Fibroblast of skin of left quadriceps (primary cell): ENCODE measurements at places on chromosomes 2 and 18.

GRCh38 chr2:117755768-117756167, 58.7 kb upstream of the DDX18 start:
- DNase-seq, result no peak

DNA sequence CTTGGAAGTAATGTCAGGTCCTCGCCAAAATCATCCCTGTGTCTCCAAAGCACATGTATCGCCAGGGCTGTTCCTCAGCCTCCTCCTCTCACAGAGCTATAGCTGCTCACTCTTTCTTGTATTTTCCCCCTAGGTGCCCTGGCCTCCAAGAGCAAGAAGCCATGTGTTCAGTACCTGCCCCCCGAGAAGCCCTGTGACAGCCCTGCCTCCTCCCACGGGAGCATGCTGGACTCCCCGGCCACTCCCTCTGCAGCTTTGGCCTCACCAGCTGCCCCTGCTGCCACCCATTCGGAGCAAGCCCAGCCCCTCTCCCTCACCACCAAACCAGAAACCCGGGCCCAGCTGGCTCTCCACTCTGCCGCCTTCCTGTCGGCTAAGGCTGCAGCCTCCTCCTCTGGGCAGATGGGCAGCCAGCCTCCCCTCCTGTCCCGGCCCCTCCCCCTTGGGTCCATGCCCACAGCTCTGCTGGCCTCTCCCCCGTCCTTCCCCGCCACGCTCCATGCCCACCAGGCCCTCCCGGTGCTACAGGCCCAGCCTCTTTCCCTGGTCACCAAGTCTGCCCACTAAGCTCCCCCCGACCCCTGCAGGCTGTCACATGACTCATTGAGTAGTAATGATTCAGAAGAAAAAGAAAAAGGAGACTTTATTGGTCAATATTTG, 18.8 kb downstream of the TGOLN2 start:
- DNase-seq, result no peak

DNA sequence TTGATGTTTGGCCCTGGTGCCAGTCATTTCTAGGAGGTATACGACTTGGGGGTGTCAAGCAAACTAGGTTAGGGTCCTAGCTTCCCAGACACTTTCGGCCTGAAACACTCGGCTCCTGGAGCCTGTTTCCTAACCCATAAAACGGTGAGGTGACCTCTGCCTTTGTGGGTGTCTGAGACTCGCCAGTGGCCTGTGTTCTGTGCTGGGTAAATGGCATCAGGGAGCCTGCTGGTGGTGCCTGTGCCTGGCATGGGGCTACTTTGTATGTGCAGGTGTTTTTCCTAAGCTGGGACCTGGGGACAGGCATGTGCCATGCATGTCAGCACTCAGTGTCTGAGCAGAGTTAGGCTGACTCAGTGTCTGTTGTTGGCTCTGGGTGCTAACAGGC, 139.2 kb downstream of the GLI2 start:
- no peak for DNase-seq

DNA sequence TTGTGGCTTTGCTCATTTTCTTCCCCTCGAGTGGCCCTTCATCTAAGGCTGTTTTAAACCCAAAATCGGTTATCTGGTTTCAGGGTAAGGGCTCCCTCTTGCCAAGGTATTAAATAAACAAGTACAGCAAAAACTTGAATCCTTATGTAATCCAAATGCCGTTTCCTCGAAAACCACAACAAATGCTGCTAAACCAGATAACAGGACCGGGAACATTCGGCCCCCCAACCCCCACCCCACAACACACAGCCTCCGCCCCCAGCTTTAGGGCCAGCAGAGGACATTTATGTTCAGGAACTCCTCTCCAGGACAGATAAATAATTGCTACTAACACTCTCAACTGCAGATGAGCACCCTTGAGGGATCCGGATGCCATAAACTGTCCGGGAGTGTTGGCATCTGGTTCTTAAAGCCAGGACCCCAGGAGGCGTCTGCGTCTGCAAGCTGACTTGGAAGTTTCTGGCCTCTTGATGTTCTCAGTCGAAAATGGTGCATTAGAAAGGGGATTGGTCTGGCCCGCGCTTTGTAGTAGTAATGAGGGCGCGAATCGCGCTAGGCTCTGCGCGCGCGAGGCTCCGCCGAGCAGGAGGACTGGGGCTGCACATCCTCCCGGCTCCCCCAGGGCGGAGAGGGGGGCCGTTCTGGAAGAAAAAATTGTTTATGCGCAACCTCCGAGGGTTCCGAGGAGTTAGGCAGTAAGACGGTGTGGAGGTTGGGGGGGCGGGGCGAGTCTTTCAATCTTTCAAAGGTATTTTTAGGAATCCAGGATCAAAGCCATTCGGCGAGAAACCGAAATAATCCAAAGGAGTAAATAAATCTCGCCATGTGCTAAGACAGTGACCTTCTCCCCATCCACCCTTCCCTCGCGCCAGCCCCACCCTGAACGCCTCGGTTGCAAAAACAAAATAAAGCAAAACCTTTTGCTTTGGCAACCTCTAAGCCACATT, 3.9 kb upstream of the ID2 start:
- no peak for DNase-seq

GRCh38 chr2:63614983-63615945, 26.5 kb downstream of the MDH1 start:
- peak; percentile 25 for DNase-seq

- no peak for DNase-seq
Measured at GRCh38 chr18:43933177-43933576, 655.9 kb upstream of the SYT4 start.

GRCh38 chr2:43513216-43513615, 82.6 kb downstream of the THADA start:
- DNase-seq, result no peak

DNA sequence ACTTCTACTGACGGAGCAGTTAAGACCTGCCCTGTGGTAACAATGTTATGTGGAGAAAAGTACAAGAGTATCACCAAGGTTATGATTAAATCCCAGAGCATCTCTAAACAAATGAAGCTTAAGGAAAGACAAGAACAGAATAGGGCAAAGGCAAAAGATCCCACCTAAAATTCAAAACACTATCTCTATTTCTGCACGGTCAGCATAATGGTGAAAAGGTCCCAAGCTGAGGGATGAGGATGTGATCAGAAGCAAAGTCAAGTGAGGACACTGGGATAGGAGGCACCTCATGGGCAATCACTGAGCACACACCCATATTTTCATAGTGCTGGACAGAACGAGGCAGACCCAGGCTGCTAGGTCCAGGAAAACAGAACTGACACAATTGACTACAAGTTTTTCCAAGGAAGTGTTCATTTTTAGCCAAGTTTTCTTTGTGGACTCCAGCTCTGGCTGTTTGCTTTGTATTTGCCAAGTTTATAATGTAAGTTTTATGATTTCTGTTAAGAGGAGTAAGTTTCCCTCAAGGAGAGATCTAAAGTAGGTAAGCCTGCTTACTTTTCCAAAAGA, 77.8 kb downstream of the NCKAP5 start:
- no peak for DNase-seq

GRCh38 chr2:28681158-28681571, 70.5 kb upstream of the PPP1CB start:
- no peak for DNase-seq

- no peak for DNase-seq
Measured at GRCh38 chr18:74233933-74234325, 57.8 kb downstream of the CYB5A start.

GRCh38 chr2:145199827-145200706, 680.1 kb upstream of the ZEB2 start:
- DNase-seq, result no peak

DNA sequence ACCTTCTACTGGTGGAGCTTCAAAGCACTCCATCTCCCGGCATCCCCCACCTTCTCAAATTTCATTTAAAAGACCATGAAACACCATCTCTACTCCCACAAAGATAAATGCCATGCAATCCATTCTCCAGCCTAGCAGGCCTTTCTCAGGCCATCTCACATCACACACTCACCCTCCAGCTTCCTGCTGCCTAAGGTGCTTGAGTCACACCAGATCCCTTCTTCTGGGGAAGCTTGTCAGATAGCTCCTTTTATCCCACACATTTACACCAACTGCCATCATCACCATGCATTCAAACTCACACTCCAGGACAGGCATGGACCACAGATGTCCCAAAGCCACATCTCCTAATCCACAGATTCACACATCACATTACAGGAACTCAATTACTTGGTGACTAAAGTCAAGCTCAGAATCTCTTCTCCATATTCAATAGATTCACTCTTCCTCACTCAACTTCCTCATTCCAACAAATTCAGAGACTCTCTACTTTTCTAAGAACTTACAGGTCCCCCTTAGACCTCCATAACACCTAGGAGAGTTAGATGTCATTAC, 292.5 kb downstream of the TNS1 start:
- DNase-seq, result peak; percentile 53

- DNase-seq, result no peak
Measured at GRCh38 chr2:86087936-86088850, 17.5 kb downstream of the POLR1A start.

DNA sequence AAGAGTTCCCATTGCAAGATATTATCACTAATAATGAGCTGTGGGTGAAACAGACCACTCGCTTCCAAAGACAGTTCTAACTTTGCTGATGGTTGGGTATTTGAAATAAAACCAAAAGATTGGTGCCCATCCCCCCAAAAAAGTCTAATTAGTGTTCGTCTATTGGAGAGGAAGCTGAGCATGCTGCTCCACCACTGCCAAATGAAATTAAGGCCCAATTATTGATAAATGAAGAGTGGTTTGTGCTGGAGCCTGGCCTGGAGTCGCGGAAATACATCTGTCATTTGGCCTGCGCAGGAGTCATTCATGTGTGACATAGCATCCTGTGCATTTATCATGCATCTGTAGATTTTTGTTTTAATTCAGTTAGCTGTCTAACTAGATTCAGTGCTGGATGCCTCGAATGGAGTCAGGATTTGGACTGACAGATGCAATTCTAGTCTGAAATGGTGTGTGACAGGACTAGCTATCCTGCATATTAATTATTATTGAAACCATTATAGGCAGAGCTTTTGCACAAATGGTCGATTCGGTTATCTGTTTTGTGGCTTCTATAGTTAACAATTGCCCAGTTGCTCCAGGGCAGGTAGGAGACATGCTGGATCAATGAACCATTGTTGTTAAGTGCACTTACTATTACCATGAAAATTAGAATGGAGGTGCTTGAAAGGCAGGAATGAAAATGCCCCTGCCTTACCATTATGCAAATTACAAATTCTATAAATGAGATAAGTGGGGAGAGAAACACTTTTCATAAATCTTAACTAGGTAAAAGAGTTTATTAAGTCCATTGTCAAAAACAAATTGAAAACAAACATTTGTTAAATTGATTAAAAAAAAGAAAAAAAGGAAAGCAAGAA, 450.4 kb upstream of the TCF4 start:
- no peak for DNase-seq

DNA sequence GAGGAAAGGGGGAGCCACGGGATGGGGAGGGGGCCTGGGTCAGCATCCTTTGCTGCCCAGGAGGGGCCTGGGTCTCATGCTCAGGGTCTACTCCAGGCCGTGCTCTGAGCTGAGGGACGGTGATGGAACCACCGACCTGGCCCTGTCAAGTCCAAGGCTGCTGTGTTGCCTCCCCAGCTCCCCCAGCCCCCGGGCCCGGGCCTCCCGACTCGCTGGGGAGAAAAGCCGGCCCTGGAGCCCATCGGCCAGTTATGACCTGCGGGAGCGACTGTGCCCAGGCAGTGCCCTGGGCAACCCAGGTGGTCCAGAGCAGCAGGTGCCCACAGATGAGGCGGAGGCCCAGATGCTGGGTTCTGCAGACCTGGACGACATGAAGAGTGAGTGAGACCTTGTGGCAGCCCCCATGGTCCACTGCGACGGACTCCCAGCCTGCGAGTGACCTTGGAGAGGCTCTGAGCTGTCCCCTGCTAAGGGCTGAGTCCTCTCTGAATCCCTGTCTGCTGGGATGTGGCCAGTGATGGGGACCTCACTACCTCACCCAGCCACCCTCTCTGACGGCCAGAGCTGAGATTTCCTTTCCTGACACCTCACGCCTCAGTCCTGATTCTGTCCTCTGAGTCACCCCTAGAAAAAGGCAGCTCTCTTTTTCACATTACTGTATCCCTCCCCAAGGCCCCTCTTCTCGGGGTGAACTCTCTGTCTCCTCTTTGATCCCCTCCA, 2.7 kb downstream of the SLC4A3 start:
- DNase-seq, result no peak

- DNase-seq, result no peak
Measured at GRCh38 chr2:105371156-105371555, 27.7 kb downstream of the FHL2 start.

- no peak for DNase-seq
Measured at GRCh38 chr2:241545523-241546473, 12.7 kb upstream of the BOK start.

GRCh38 chr2:213189001-213189899, 37.8 kb upstream of the IKZF2 start:
- no peak for DNase-seq

- no peak for DNase-seq
Measured at GRCh38 chr2:147398301-147398700, 446.5 kb upstream of the ACVR2A start.

GRCh38 chr2:42360493-42360889, 526 bp downstream of the COX7A2L start:
- DNase-seq, result no peak

DNA sequence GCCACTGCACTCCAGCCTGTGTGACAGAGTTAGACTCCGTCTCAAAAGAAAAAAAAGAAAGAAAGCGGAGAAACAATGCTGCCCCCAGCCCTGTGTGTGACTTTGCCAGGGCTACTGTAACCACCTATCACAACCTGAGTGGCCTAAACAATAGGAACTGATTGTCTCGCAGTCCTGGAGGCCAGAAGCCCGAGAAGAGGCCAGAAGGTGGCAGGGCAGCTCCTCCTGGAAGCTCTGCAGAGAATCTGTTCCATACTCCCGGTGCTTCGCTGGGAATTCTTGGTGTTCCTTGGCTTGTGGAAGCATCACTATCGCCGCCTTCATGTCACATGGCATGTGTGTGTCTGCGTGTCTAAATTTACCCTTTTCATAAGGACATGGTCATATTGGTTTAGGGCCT, 14.4 kb upstream of the RAB17 start:
- DNase-seq, result no peak

DNA sequence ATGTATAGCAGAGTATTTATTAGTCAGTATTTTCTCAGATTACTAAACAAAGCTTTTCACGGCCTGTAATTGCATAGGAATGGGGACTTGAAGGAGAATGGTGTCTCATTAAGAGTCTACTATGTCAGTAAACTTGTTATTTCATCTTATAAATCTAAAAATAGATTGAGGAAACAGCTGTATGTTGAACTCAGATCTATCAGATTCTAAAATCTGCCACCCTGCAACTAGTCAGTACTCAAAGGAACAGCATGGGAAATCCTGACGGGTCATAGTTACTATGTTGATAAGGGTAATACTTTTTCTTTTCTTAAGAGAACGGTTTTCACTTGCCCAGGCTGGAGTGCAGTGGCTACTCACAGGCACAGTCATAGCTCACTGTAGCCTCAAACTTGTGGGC, 70.2 kb upstream of the EMILIN2 start:
- no peak for DNase-seq

GRCh38 chr2:157055660-157056199, 201.8 kb upstream of the GALNT5 start:
- no peak for DNase-seq

DNA sequence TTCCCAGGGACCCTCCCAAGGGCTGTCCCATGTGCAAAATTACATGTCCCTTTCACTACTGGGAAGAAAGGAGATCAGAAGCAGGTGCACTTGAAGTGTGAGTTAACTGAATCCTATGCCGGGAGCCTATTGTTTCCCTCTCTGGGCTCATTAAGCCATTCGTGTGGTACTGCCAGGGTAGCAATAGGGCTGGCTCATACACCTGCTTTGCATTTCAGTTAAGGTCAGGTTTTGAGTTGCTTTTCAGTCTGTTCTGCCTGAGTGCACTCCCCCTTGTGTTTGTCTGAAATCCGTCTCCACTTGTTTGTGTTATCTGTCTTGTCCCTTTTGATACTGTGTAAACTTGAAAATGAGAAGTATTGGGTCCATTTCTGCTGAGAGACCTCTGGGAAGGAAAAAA, 1232.6 kb upstream of the NRXN1 start:
- DNase-seq, result no peak

- DNase-seq, result peak; percentile 80
Measured at GRCh38 chr2:109242654-109243331, 113.8 kb downstream of the SH3RF3 start.
